Effector memory CD4-positive, alpha-beta T cell (primary cell): ENCODE measurements at places on chromosomes 5 and 9.
A peak's percentile ranks its signal among the peaks of the same experiment; 100 is the strongest.

- no peaks in the 10 kb centered on the region for H3K27me3 ChIP-seq
- H3K36me3 ChIP-seq = no peaks in the 10 kb centered on the region
- no peak for DNase-seq
- no peak overlapping the region for H3K27ac ChIP-seq
These were observed 9.9 kb downstream of the SLC6A3 start for GRCh38 chr5:1435369-1435768.

DNA sequence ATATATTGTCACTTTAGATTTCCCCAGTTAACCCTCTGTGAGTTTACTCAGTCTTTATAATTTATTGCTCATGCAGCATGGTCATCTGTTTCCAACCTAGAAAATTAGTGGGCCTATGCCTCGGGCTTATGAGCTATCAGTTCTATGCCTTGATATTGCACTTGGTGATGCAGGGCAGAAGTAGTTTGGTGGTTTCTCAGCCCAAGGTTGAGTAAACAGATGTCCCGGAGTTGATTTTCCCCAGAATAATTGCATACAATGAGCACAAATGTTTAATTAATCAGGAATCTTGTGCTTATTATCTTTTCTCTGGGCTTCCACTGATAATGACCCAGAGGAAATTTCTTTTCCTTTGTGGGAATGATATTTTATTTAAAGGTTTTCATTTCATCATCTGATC, 474.0 kb downstream of the CCDC171 start:
- H3K27me3 ChIP-seq = no peaks in the 10 kb centered on the region
- no peaks in the 10 kb centered on the region for H3K36me3 ChIP-seq
- H3K4me3 ChIP-seq = no peak overlapping the region
- no peak for DNase-seq
- no peak overlapping the region for H3K27ac ChIP-seq
- no peaks in the 10 kb centered on the region for H3K4me1 ChIP-seq

GRCh38 chr9:86722706-86723075, 224.6 kb downstream of the GAS1 start:
- no peak overlapping the region for H3K4me3 ChIP-seq
- no peaks in the 10 kb centered on the region for H3K27me3 ChIP-seq
- no peaks in the 10 kb centered on the region for H3K4me1 ChIP-seq
- no peak overlapping the region for H3K27ac ChIP-seq
- no peaks in the 10 kb centered on the region for H3K36me3 ChIP-seq
- DNase-seq = no peak

DNA sequence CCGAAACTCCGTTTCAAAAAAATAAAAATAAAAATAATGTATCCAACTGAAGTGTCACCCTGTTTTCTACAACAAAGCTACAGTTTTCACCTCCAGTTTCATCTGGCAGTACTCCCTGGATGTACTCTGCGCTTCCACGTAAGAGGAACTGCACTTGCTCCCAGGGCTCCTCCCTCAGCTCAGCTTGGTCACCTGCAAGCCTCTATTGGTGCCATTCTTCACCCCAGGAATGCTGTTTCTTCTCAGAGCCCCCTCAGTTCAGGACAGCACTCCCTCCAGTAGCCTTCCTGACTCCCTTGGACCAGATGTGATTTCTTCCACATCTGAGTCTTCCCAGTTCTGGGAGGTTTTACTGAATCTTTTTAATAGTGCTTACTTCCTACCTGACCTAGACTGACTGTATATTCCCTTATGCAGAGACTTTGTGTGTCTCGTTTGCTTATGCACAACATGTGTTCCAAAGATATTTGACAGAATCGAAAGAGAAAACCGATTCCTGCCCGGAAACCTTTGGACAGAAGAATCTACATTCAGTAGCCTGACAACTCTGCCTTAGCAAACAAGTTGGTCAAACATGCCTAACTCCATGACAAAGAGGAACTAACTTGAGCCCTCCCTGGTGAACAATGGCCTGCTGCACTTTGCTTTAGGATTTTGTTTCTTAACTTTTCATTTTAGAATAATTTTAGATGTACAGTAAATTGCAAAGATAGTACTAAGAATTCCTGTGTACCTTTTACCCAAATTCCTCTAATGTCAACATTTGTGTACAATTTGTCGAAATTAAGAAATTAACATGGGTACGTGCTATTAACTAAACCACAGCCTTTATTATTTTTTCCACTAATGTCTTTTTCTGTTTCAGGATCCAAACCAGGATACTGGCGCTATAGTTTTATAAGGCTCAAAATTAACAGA, 814 bp downstream of the CCDC125 start:
- H3K36me3 ChIP-seq = no peaks in the 10 kb centered on the region
- peak overlapping the region; percentile 66 for H3K4me3 ChIP-seq
- peak overlapping the region; percentile 62 for H3K27ac ChIP-seq
- no peaks in the 10 kb centered on the region for H3K27me3 ChIP-seq

GRCh38 chr9:28999057-28999456, 1425.8 kb upstream of the C9orf72 start:
- H3K4me1 ChIP-seq = no peaks in the 10 kb centered on the region
- H3K27ac ChIP-seq = no peak overlapping the region
- no peaks in the 10 kb centered on the region for H3K36me3 ChIP-seq
- H3K4me3 ChIP-seq = no peak overlapping the region

- H3K27ac ChIP-seq = no peak overlapping the region
- H3K27me3 ChIP-seq = no peaks in the 10 kb centered on the region
- H3K4me1 ChIP-seq = no peaks in the 10 kb centered on the region
- no peaks in the 10 kb centered on the region for H3K36me3 ChIP-seq
- no peak for DNase-seq
These were observed 197.9 kb downstream of the SH3GL2 start for GRCh38 chr9:17776735-17777134.

DNA sequence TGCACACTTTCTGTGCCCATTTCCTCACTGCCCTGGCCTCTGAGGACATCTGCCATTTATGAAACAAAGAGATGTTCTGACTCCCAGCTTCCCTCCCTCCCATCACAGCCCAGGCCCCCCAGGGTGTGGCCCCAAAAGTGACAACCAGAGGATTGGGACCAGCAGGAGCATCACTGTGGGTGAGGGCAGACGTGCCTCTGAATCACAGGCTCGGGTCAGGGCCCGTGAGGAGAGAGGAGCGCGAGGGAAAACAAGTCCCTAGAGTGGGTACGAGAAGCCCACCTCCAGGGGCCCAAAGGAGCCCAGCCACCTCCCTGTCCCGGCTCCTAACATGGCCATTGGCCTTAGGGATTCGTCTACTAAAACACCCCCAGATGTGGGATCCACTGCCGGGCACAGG, 138.0 kb upstream of the FSTL4 start:
- no peaks in the 10 kb centered on the region for H3K36me3 ChIP-seq
- no peaks in the 10 kb centered on the region for H3K27me3 ChIP-seq
- H3K27ac ChIP-seq = no peak overlapping the region
- DNase-seq = no peak

GRCh38 chr9:32382565-32383320, 1.7 kb upstream of the ACO1 start:
- no peak for DNase-seq
- no peaks in the 10 kb centered on the region for H3K27me3 ChIP-seq
- no peak overlapping the region for H3K27ac ChIP-seq
- peaks cover 9% of the 10 kb centered on the region for H3K4me1 ChIP-seq
- no peak overlapping the region for H3K4me3 ChIP-seq
- H3K36me3 ChIP-seq = no peaks in the 10 kb centered on the region

- no peaks in the 10 kb centered on the region for H3K27me3 ChIP-seq
- H3K27ac ChIP-seq = no peak overlapping the region
- DNase-seq = no peak
- no peaks in the 10 kb centered on the region for H3K4me1 ChIP-seq
- H3K4me3 ChIP-seq = no peak overlapping the region
These were observed 62.1 kb downstream of the CYSTM1 start for GRCh38 chr5:140236891-140237598.

GRCh38 chr5:173688703-173689102, 72.3 kb upstream of the BOD1 start:
- no peaks in the 10 kb centered on the region for H3K4me1 ChIP-seq
- H3K27ac ChIP-seq = no peak overlapping the region
- no peak overlapping the region for H3K4me3 ChIP-seq
- no peaks in the 10 kb centered on the region for H3K36me3 ChIP-seq
- no peaks in the 10 kb centered on the region for H3K27me3 ChIP-seq

GRCh38 chr9:5321058-5321457, 16.5 kb upstream of the RLN2 start:
- no peaks in the 10 kb centered on the region for H3K36me3 ChIP-seq
- no peaks in the 10 kb centered on the region for H3K27me3 ChIP-seq
- no peak overlapping the region for H3K4me3 ChIP-seq
- H3K4me1 ChIP-seq = peaks cover 3% of the 10 kb centered on the region
- H3K27ac ChIP-seq = no peak overlapping the region

- H3K27me3 ChIP-seq = no peaks in the 10 kb centered on the region
- H3K4me3 ChIP-seq = no peak overlapping the region
These were observed 39.6 kb downstream of the ENTREP1 start for GRCh38 chr9:69364510-69365150.

- H3K27me3 ChIP-seq = no peaks in the 10 kb centered on the region
- H3K4me1 ChIP-seq = no peaks in the 10 kb centered on the region
- H3K27ac ChIP-seq = no peak overlapping the region
These were observed 23.1 kb upstream of the FRRS1L start for GRCh38 chr9:109190151-109190550.

DNA sequence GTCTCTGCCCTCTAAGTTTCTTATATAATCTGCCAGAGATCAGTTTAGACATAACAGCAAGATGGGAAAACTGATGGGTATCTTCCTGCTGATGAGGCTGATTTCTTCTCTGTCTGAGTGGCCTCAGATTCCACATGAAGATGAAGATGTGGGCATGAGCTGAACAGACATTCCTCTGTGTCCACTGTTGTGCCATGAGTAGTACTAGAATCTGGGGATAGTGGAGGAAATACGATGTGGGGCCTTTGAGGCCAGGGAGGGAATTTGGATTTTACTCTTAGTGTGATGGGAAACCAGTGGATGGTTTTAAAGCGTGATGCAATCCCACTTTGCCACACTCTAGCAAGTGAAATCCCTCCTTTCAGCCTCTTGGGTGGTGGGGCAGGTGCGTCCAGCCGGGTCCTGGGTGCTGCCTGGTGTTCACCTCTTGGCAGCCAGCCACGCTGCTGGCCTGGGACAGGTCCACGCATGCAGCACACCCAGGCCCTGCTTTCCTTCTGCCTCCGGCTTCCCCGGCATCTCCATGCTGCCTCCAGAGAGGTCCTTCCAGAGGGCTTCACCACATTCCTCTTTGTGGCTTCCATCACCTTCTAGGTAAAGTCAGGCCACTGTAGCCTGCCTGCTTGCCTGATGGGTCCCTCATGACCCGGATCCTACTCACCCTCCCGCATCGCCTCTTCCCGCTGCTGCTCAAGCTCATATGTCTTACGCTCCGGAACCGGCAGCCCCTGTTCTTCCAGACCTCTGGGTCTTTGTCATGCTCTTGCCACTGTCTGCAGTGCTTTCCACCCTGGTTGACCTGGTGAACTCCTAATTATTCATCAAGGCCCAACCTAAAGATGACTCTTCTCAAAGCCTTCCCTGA, 28.1 kb upstream of the SH3PXD2B start:
- H3K36me3 ChIP-seq = no peaks in the 10 kb centered on the region
- no peaks in the 10 kb centered on the region for H3K4me1 ChIP-seq
- no peak for DNase-seq
- no peak overlapping the region for H3K4me3 ChIP-seq
- no peak overlapping the region for H3K27ac ChIP-seq

- no peaks in the 10 kb centered on the region for H3K36me3 ChIP-seq
- no peaks in the 10 kb centered on the region for H3K27me3 ChIP-seq
- no peak overlapping the region for H3K4me3 ChIP-seq
These were observed 140.1 kb upstream of the FBXL17 start for GRCh38 chr5:108521841-108522506.

DNA sequence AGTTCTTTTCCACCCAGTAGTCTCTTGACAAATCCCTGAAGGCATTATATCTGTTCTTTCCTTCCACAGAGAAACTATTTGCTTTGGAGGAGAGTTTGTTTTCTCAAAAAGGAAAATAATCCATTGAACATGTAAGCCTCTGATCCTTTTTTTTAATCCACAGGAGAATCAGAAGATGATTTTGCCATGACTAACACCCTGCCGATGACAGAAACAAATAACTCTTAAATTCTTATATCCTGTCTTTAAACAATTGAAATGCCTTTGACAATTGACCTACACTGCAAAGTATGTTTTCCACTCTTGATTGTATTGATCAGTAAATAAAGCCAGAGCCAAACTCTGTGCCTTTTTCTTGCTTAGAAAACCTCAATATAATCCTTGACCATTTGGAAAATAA, 666.4 kb upstream of the CTNND2 start:
- no peak for DNase-seq
- H3K27me3 ChIP-seq = no peaks in the 10 kb centered on the region
- H3K36me3 ChIP-seq = no peaks in the 10 kb centered on the region
- H3K4me3 ChIP-seq = no peak overlapping the region

GRCh38 chr5:91312698-91313097, 70.4 kb downstream of the ARRDC3 start:
- peaks cover 24% of the 10 kb centered on the region for H3K4me1 ChIP-seq
- H3K27me3 ChIP-seq = no peaks in the 10 kb centered on the region
- H3K27ac ChIP-seq = no peak overlapping the region
- DNase-seq = no peak
- H3K4me3 ChIP-seq = no peak overlapping the region

- DNase-seq = no peak
- peaks cover 6% of the 10 kb centered on the region for H3K4me1 ChIP-seq
- H3K27me3 ChIP-seq = peaks cover 5% of the 10 kb centered on the region
- no peaks in the 10 kb centered on the region for H3K36me3 ChIP-seq
- no peak overlapping the region for H3K4me3 ChIP-seq
These were observed 191.8 kb downstream of the MELK start for GRCh38 chr9:36764364-36765076.

GRCh38 chr9:38333047-38333446, 59.5 kb upstream of the ALDH1B1 start:
- DNase-seq = no peak
- no peaks in the 10 kb centered on the region for H3K27me3 ChIP-seq
- H3K36me3 ChIP-seq = no peaks in the 10 kb centered on the region
- H3K27ac ChIP-seq = no peak overlapping the region
- H3K4me1 ChIP-seq = no peaks in the 10 kb centered on the region

DNA sequence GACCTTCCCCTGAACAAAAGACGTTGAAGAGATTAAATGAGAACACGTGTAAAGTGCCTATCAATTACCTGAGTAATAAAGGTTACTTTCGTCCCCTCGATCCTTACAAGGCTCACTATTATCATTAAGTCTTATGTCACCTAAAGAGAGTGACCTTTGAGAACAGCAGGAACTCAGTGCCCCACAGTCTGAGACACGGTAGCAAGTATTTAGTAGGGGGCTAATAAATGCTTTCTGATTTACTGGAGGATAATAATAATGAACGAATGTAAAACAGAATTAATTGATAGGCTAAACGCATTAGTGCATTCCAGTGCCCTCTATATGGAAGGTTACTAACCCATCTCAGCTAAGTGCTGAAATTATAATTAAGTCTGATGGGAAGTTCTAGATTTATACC, 199.9 kb downstream of the FBXL17 start:
- H3K36me3 ChIP-seq = no peaks in the 10 kb centered on the region
- no peak for DNase-seq
- no peak overlapping the region for H3K27ac ChIP-seq
- H3K27me3 ChIP-seq = no peaks in the 10 kb centered on the region

GRCh38 chr5:144453753-144454152, 283.1 kb downstream of the KCTD16 start:
- H3K4me3 ChIP-seq = no peak overlapping the region
- H3K27ac ChIP-seq = no peak overlapping the region
- H3K27me3 ChIP-seq = no peaks in the 10 kb centered on the region
- no peaks in the 10 kb centered on the region for H3K36me3 ChIP-seq
